Pons (tissue), 1 donor: ENCODE measurements at places on chromosomes 4 and X.

DNA sequence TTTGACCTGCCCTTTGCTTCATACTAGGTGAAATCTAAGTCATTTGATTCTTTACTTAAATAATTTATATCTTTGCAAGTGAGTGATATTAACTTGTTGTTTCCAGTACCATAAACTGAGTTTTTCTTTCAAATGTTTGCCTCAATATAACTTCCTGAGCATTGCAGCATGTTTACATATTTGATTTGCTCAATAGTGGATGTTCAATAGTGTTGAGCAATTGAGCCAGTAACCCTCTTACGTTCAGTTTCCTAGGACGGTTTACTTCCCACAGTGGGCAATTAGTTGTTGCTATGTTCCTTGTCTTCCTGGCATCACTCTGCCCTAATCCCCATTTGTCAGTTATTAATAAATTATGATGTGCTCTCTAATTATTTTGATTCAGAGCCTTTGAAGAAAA lies 278.5 kb downstream of the EPHA5 start:
- no peak for DNase-seq

DNA sequence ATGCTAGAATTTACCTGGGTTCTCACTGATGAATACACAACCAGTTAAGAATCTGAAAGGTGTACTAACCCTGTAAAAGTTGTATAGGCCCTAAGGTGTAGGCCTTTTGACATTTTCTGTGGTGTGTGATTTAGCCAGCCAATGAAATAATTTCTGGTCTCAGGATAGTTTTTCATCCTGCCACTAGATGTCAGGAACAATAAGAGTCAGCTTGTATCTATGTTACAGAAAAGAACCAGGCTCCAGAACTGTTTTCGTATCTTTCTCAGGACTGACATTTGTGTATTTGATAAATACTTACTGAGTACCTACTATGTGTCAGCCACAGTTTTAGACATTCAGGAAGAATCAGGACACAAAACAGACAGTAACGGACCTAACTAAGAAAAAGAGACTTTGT lies 673.6 kb upstream of the TENM3 start:
- peak; percentile 69 for DNase-seq

DNA sequence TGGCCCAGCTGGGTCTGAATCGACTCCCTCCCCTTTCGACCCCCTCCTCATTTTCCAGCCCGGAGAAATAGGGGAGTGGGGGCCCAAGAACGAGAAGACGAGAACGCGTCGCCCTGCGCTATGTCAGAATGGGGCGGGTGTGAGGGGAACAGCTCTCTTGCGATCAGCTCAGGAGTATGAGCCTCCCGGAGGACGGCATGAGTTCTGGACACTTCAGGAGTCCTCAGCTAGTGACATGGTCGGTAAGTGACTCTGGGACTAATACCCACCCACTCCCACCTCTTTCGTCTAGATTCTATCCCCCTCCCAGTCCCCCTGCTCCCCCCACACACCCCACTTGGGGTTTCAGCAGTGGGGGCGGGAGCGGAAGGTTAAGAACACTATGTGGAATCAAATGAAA lies 944 bp downstream of the KLF8 start:
- no peak for DNase-seq

- no peak for DNase-seq
These were observed 13.2 kb downstream of the HS3ST1 start for GRCh38 chr4:11415409-11416070.

- DNase-seq, result no peak
These were observed 1.3 kb downstream of the SFRP2 start for GRCh38 chr4:153787575-153787974.

GRCh38 chr4:76384052-76384451 lies 36.9 kb downstream of the CCDC158 start:
- DNase-seq, result no peak

- no peak for DNase-seq
These were observed 728 bp upstream of the HGFAC start for GRCh38 chr4:3440979-3441500.

- no peak for DNase-seq
These were observed 451 bp upstream of the FGD1 start for GRCh38 chrX:54496517-54496852.

- DNase-seq, result no peak
These were observed 349.0 kb downstream of the MID1IP1 start for GRCh38 chrX:39150220-39150619.

DNA sequence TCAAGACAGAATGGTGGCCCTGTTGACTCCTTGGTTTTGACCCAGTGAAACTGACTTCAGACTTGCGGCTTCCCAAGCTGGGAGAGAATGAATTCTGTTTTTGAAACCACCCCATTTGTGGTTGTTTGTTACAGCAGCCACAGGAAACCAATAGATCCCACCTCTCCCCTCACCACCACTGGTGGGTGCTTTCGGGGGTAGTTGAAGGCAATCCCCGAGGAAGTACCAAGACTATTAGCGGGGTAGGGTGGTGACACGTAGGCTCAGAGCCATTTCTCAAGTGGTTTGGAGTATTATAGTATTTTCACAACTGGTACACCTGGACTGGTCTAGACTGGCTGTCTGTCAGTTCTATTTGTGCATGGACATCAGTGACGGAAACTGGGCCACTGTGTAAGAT lies 189.1 kb upstream of the RBPJ start:
- no peak for DNase-seq

- no peak for DNase-seq
These were observed 152.2 kb downstream of the CBLL2 start for GRCh38 chrX:22424919-22425318.

DNA sequence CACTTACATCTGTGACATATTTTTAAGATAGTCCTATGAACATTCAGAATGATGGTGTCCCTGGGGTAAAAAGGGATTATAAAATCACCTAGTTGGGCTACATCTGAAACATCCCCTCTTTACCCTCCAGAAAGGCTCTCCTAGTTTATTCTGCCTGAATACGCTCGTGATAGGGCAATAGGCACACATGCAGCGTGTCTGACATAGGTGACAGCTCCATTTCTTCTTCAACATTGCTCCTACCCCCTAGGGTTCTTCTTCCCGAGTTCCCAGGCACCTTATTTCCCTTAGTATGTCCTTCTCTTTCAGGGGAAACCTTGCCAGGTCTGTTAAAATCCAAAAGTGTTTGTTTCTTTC lies 27.1 kb upstream of the CFAP299 start:
- DNase-seq, result no peak

DNA sequence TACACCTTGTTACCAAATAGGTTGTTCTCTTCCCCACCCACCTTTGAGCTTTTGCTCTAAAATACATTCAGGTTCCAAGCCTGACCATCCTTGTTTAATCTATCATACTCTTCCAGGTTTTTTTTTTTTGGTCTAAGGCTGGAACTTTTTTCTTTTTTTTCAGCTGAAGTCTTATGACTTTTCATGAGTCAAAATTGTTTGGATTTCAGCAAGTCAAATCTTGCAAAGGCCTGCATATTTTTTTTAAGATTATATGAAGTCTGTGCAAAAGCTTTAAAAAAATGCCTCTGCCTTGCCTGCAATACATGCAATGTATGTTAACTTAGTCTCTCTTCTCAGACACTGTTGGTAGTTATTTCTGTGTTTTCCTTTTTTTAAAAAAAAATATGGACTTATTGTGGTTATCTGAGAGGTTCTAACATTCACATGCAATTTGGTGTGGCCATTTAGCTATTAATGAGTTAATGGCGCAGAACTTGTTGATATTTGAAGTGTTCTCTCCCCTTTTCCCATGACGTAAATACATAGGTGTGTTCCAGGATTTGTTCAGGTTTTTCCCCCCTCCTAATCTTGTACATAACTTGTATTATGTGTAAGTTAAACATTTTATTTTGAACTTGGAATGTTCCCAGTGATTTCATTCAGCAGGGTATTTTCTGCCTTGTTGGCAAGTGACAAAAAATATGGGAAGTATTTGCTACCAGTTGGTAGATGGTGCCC lies 58.7 kb downstream of the CCKAR start:
- no peak for DNase-seq

GRCh38 chr4:38529189-38530115 lies 134.5 kb upstream of the KLF3 start:
- peak; percentile 60 for DNase-seq

GRCh38 chr4:31427691-31428090 lies 707.5 kb downstream of the PCDH7 start:
- DNase-seq, result no peak

DNA sequence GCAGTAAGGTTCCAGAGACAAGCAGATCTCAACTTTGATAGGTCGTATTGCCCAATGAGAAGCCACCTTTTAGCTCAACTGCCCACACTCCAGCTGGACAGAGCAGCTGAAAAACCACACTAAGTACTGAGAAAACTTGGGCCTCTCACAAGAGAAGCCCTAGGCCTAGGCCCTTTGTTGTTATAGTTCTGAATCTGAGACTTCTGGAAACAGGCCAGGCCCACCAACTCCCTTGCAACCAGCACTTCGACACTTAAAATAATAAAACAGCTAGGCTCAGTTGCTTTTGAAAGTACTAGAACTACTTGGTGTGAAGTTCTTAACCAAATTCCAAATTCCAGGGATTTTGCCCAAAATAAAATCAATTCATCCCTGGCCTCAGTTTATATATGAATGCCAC lies 13.5 kb upstream of the RTL5 start:
- DNase-seq, result no peak

- DNase-seq, result no peak
These were observed 34.0 kb upstream of the CYBB start for GRCh38 chrX:37745835-37746217.

- no peak for DNase-seq
These were observed 5.5 kb upstream of the TRIM2 start for GRCh38 chr4:153198719-153199118.

DNA sequence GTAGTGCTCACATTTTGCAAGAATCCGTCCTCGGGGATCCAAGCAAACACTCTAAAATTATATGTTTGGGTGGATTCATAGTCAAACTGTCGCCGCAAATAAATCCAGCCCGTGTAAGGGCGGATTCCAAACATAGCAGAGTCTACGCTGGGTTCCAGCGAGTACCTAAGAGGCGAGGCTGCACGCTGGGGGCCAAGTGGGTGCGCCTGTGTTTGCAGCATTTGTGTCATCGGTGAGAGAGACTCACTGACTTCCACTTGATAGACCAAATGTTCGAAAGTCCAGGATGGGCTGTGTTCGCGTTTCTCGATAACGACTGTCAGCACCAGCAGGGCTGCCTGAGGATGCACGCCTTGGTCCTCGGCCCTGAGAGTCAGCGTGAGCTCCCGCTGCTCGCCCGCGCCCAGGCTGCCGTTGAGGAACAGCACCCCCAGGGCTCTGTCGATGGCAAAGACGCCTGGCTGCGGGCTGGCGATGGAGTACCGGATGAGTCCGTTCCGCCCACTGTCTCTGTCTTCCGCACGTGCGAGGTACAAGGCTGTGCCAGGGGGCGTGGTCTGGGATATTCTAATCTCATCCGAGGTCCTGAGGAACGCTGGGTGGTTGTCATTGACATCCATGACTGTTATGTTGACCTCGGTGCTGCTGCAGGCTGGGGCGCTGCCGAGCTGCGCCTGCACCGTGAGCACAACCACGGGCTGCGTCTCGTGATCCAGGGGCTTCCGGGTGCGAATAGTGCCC lies 158.7 kb downstream of the DCHS2 start:
- DNase-seq, result peak; percentile 36

DNA sequence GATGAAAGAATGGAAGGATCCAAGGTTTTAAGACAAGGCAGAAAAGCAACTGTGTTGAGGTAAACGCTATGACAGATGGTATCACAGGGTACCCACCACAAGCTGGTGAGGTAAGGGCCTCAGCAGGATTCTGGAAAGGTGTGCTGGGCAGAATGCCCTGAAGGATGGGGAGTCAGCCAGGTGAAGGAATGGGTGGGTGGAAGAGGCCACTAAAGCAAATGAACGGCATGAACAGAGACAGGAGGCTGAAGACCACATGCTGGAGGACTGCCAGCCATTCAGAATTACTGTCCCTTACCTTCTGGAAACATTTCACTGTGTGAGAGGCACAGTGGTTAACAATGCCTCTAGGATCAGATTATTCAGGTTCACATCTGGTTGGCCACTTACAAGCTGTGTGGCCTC lies 23.6 kb downstream of the GPRIN3 start:
- DNase-seq, result no peak

DNA sequence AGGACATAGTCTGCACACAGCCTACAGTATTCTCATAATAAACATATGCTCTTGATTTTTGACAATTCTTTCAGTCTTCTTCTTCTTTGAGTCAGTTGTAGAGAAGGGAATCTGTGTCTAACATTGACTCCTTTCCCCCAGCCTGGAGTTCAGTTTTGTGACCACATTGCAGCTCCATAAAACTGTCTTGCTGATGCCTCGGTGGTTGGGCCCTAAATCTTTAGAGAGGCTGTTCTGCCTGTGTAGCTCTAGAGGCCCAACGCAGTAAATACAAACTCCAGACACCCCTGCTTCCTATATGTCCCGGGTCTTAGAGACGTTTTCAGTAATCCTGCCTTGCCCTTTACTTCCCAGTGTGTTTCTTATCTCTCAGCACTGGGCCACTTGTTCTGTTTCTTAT lies 639.5 kb upstream of the AADAT start:
- DNase-seq, result no peak

GRCh38 chr4:88737307-88737941 lies 39.8 kb upstream of the NAP1L5 start:
- DNase-seq, result no peak

GRCh38 chrX:141301017-141301416 lies 58.7 kb upstream of the SPANXC start:
- no peak for DNase-seq

DNA sequence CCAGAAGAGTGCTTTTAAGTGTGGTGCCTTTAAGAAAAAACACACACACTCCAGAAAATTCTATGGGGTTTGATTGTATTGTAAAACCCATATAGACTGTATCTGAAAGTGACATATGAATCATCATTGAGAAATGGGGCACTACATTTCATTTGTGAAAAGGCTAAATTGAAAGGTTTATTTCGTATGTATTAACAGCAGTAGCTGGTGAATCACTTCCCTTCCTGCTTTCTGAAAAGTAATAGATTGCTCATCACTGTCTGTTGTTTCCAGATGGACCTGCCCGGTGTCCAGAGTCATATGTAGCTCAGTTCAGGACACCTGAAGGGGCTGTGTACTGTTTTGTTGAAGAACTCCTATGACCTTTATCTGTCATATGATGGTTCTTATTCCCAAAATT lies 28.1 kb upstream of the HPRT1 start:
- no peak for DNase-seq

DNA sequence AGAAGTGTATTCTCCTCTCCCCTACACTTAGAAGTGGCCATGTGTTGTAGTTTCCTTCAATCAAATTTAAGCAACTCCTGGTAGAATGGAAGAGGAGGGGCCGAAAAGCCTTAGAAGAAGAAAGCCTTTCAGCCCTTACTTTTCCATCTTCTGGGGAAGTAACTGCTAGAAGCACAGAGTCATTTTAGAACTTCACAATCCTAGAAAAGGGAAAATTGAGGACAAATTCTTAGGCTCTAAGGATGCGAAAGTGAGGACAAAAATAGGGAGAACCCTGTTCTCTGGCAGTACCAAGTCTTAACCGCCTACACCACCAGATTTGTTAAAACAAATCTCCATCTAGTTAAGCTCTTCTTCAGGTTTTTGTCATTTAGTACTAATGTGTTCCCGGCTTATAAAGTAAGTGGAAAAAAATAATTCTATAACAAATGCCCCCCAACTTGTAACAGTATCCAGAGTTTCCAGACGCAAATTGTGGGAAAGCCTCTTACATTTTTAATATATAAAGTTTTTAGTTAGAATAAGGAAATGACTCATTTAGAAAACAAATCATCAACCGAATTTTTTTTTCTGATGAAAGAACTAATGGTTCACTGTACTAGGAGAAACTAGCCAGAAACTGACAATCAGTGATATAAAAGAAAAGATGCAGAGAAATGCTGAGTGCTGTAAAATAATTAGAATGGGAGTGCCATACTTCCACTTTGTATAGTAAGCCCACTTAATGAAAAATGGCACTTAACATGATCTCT lies 76.0 kb downstream of the ARAP2 start:
- DNase-seq, result peak; percentile 69
